H4 (cell line): ENCODE measurements at places on chromosomes 7 and 10. TPM values are rescaled to one million over a fixed set of nuclear protein-coding genes. Genes with fewer than 3 reads are reported as not detected.

RAMP3 gene
- not detected in 2 replicates for total RNA-seq

CNNM1 gene
- total RNA-seq: not detected in 2 replicates

TLX1 gene
- total RNA-seq: not detected in 2 replicates

CNPY1 gene
- total RNA-seq: 0.08 TPM in 1 of 2 replicates, not detected in the other

GLCCI1 gene
- total RNA-seq: 6.7 and 8.1 TPM in 2 replicates

ARHGAP12 gene
- 18.6 and 18.7 TPM in 2 replicates for total RNA-seq

CALML3 gene
- total RNA-seq: not detected in 2 replicates

CHN2 gene
- total RNA-seq: 4.7 and 17.2 TPM in 2 replicates

AUTS2 gene
- total RNA-seq: 4.1 and 4.7 TPM in 2 replicates

SPAM1 gene
- total RNA-seq: not detected in 2 replicates
